ENCODE measurements at places on chromosomes 2 and 18. TPM values are rescaled to one million over a fixed set of nuclear protein-coding genes. Genes with fewer than 3 reads are reported as not detected.

Gene ARHGEF4
- total RNA-seq = 8.3 TPM

Gene NGEF
- total RNA-seq = not detected

Gene RAX
- not detected for total RNA-seq

Gene CNTNAP5
- total RNA-seq = not detected

Gene ALPG
- not detected for total RNA-seq

Gene INO80B
- total RNA-seq = 4.6 TPM
